GM12892 (cell line): ENCODE measurements at places on chromosomes 1 and 21.

DNA sequence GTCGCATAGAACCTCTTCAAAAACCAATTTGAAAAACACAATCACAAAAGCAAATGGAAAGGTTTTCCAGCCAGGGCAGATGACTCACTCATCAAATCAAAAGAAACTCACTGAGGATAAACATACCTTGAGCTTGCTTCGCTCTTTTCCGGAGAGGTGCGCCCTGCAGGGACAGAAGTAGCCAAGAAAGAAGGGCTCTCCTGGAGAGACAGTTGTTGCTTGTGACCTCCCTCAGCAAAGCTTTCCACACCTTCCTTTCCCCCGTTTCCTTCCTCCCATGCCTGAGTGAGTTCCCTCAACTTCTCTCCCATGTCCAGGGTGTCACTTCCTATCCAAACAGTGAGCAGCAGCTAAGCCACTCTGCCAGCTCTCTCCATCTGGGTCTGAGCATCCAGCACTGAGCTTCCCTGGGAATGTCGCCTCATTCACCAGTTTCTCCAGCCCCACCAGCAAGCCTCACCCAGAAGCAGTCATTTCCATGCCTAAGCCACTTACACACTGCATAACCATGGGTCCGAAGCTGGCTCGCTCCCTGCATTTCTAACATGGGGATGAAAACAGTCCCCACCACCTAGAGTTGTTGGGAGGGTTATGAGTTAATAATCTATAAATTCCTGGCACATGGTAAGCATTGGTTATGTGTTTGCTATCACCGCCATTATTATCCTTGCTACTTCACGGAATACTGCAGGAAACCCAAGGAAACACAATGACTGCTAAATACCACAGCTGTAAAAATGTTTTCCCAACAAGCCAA, 75.0 kb downstream of the PTPN14 start:
- no peak for DNase-seq

DNA sequence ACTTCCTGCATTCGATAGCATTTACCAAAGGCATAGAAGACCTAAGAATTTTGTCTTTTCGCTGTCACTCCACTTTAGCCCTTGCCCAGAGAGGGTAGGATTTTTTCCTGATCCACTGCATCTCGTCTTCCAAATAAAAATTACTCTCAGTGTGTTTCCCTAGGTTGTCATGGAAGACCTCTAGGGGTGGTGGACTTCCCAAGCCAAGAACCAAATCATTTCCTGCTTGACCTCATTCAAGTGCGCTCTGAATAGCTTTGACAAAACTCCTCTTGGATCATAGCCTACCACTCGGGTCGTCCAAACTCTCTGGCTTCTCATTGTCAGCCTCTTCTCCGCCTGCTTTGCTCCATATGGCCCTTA, 431 bp upstream of the C1orf52 start:
- no peak for DNase-seq

- DNase-seq, result no peak
Observed at GRCh38 chr1:48495911-48496310, 23.9 kb upstream of the SPATA6 start.

DNA sequence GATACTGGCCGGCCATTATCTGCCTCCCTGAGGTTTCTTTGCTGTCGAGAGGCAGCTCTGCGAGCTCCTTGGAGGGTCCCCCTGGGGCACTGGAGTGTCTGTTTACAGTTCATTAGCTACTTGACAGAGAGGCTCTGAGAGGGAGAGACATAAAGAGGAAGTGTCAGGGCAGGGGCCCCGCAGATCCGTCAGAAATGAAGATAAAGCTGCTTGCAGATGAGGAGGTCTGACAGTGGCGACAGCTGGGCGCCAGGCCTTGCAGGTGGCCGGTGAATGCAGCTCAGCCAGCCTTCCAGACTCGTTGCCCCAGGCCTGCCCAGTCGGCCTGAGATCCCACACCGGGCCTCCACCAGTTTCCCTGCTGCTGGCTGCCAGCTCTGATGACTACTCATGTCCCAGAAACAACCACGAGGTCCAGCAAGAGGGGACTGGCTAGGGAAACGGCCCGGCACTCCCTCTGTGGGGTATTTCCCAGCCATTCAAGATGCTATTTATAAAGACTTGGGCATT, 84.7 kb downstream of the DISP3 start:
- no peak for DNase-seq

DNA sequence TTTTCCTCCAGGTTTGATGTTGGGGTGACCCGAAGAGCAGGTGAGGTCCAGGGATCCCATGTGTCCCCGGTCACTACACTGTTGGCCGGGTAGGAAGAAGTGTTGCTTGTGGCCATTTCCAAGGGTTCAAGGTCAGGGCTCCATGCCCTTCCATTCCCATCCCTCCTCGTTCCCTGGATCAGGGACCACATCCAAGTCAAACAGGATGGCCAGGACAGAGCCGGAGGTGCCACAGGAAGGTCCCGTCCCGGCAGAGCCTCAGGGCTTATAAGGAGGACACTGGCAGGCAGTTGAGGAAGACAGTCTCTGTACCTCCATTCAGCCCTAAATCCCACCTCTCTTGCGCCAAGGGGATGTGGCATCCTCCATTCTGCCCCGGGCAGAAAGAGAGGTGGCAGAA, 22.0 kb upstream of the FAM131C start:
- no peak for DNase-seq

DNA sequence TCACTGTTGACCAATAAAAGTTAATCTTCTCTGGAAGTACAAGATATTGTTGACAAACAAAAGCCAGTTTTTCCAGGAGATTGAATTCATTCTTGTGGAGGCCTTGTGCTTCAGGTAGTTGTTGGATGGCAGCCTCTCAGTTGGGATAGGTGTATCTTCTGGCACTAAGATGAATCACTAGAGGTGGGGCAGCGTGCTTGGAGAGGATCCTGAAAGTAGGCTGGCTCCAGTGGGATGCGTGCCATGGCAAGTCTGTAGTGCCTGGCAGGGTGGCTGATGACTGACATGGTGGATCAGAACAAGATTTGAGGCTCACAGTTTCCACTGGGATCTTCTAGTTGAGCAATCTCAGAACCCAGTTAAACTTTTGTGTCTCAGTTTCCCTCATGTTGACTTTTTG, 2.4 kb downstream of the VPS13D start:
- DNase-seq, result no peak
